Ascending aorta (tissue), 2 donors: ENCODE measurements at places on chromosomes 2 and 18.

DNA sequence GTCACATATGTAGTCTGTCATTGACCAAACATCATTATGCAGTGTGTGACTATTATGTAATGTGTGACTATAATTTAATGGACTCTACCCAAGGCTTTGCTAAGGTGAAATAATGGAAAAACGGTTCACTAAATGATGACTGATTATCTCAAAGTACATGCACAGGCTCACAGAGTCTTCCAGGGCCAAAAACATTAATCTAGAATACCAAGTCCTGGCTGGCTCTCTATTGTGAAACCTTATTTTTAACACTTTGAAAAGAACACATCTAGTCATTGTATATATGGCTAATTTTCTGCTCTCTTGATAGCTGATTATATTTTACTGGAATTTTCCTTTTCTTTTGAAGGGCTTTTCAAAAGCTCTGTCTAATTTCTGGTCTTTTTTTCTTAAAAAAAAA, 102.9 kb upstream of the THUMPD2 start:
- DNase-seq: no peak

- peak; percentile 68 for DNase-seq
Observed at GRCh38 chr18:63236406-63236805, 83.2 kb downstream of the BCL2 start.

DNA sequence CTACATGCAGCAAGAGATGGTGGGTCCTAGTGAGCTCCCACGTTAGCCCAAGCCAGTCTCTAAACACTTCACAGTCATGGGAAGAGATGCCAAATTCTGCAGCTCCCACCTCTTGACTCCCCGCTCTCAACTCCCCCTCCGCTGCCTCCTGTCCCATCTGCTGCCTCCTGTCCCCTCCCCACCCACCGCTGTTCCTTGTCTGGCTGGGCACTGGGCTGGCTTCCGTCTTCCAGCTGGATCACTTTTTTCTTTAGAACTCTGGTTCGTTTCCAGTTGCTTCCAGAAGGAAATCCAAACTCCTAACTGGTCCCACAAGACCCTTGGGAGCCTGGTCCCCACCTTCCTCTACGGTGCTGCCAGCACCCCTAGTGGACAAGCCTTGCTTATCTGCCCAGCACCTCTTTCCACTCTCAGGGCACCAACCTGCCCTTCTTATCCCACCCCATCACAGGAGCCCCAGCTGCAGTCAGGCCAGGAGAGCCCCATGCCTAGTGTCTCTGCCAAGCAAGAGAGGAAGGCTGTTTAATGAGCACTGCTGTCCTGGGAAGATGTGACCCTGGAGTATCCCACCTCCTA, 12.1 kb upstream of the TWIST2 start:
- no peak for DNase-seq

DNA sequence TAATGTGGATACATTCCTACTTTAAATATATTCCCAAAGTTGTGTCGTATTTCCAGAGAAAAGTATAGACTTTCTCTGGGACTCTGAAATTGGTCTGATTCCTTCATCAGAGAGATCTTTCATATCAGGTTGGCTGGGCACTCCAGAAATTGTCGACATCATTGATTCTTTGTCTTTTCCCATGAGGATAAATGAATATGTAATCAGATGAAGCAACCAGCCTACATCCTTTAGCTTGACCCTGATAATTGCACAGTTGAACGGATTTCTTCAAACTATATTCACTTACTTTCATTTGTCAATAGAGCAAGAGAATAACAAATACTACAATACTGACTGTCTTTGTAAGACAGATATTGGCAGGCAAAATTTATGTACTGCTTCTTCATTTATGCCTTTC, 680.2 kb upstream of the LRRTM4 start:
- DNase-seq: no peak

- DNase-seq: no peak
Observed at GRCh38 chr2:169073211-169073962, 4.0 kb downstream of the DHRS9 start.

- no peak for DNase-seq
Observed at GRCh38 chr2:45993476-45993991, 303.7 kb upstream of the EPAS1 start.

GRCh38 chr2:71777946-71778345, 324.6 kb downstream of the DYSF start:
- DNase-seq: no peak

DNA sequence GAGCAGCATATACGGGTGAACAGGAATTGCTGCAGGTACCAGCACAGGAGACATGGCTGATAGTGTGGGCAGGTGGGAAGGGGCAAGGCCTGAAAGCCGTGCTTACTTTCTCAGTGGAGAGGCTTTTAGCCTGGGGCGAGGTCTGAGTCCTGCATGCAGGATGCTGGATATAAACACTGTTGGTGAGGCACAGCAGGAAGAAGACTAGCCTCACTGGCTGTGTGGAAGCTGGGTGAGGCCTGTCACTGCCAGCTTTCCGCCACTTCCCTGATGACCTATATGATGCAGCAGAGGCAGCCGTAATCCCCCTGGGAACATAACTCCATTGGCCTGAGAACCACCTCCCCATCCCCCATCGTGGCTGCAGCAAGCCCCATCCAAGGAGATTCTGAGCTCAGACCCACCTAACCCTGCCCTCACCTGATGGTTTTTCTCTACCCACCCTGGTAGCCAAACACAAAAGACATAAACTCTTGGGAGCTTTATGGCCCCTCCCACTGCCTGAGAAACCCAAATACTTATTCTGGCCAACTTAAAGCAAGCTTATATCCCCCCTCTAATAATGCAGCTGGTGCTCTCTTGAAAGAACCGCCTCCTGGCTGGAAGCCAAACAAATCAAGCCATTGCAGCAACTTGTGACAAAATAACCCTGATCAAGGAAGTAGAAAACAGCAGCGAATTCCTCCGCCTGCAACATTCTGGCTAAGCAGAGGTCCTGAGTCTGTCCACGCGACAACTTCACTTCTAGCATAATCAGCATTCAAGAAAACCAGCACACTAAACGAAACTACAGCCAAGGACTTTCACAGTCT, 54.6 kb upstream of the DSC1 start:
- no peak for DNase-seq

GRCh38 chr2:165157160-165157559, 46.7 kb downstream of the SCN3A start:
- no peak for DNase-seq

DNA sequence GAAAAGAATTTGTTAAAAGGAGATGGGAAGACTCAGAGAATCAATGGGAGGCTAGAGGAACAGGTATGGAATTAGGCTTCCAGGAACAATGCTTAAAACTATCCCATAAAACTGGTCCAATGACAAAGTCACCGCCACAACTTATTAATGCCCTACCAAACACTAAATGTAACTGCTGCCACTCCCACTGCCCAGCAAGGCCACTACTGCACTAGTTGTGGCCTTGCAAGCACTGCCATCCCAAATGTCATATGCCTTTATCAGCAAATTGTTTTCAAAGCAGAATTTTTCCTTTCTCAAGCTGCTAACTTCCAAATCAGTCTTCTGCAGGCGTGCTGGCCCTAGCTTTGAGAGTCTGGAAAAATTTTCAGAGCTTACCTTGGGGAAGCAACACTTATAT, 14.5 kb upstream of the C2orf69 start:
- DNase-seq: no peak

DNA sequence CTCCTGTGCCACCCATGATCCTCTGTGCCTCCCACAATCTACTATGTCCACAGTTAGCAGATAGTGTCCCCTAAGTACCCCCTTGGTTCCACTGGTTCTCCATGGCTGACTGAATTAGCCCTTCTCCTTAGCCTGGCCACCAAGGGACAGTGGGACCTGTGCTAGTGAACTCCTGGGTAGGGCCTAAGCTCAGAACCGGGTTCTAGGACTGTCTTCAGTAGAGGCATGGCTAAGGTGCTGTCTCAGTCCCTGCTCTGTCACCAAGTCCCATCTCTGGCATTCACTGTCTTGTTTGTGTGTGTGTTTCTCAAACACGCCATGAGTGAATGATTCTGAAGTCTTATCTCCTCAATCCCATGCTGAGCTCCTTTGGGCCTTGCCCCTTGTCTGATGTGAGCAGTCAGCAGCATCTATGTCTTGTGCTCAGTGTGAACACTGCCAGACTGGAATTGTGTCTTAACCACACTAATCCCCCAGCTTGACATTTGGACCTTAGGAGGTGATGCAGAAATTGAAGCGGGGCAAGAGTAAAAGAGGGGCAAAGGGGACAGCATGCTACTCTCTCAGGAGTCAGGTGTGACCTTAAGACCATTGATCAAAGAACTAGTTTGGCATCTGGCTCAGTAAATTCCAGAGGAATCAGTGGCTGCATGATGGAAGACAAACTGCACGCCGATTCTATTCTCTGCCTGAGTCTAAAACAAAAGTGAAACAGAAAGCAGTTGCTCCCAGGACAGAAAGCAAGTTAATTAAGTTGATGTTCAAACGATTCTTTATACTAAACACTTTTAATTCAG, 190.5 kb downstream of the ALPK2 start:
- DNase-seq: no peak

DNA sequence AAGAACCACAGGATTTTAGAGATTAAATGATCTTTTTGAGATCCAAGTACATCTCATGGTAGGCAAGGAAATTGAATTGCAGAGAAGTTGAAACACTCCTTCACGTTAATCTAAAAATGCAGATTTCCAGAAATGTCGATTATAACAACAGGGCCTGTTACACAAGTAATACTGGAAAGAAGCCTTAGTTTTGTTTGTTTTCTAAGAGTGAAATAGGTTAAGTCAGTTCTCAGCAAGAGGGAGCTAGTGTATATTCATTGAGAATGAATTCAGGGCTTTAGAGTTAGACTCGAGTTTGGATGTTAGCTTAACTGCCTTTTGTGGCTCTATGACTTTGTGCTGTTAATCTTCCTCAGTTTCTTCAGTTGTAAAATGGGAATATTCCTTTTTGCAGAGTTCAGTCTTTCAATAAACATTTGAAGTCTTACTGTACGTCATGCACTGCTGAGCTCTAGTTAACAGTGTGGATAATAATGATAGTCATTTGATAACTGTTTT, 926 bp downstream of the NDUFV2 start:
- DNase-seq: no peak

DNA sequence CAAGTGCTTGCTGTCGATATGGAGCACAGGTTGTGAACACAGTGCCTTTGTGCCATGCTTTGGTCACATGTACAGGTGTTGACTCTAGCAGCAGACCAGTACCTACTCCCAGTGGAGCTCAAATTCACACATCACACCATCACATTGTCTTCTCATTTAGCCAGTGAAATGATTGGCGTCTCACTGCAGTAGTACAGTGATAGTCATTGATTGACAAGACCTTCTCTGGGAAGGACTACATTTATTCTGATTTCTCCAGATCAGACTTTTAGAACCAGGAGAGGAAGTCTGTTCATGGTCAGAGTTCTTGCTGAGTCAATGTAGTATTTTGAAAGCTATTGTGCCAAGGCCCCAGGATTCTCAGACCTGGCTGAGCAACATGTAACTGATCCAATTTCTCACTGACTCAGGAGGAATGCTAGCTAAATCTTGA, 75.2 kb downstream of the FMNL2 start:
- DNase-seq: no peak

DNA sequence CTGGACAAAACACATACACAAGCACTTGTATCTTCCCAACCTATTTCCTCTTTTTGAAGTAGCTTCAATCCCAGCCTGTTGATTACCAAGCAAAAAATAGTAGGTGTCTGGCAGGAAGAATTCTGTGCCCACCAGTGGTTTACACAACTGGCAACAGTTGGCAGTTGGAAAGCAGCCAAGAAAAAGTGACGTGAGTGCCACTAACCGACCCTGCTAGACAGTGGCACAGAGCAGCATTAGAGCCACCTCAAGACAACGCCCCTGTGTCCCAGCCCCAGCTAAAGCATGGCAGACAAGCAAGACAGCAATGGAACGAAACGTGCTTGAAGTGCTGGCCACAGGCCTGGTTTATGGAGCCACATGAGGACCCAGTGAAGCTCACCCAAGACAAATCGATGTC, 379.6 kb downstream of the FBXO15 start:
- no peak for DNase-seq

DNA sequence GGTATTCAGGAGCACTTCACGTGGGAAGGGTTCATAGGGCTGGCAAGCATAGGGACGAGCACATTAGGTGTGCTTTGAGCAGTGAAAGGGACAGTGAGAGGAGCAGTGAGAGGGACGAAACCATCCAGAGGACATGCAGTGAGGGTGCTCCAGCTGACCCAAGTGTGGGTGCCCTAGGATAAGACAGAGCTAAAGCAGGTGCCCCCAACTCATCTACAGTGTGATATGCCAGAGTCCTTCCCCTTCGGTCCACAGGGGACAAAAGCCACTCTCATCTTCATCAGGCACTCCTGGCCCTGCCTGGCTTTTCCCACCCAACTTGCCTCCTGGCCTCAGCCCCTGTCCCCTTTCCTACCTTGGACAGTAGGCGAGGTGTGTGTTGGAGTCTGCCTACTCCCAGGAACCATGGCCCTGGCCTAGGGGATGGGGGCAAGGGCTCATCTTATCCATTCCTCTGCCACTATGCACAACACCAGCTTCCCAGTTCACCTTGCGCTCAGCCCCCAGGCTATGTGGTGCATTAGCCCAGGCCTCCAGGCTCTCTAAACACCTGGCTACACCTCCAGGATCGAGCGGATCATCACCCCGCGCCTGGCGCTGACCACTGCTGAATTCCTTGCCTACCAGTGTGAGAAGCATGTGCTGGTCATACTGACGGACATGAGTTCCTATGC, 16.1 kb upstream of the ANKRD53 start:
- DNase-seq: peak; percentile 50

DNA sequence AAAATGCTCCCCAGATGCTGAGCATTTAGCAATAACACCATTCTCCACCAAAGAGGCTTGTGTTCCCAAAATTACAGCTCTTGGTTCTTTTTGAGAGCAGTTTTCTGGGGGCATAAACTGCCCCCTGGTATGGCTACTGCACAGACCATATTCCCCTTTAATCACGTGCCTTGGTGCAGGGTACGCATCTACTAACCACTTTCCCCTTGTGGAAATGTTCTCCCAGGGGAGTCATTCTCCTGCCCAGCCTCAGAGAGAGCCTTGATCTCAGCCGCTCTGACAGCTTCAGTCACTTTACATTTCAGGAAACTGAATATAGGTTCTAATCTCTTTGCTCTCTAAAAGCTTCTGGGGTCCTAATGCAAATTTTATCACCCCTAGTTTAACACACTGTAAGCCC, 44.7 kb upstream of the EML6 start:
- DNase-seq: no peak

GRCh38 chr2:63581298-63581961, 6.8 kb downstream of the WDPCP start:
- DNase-seq: no peak

DNA sequence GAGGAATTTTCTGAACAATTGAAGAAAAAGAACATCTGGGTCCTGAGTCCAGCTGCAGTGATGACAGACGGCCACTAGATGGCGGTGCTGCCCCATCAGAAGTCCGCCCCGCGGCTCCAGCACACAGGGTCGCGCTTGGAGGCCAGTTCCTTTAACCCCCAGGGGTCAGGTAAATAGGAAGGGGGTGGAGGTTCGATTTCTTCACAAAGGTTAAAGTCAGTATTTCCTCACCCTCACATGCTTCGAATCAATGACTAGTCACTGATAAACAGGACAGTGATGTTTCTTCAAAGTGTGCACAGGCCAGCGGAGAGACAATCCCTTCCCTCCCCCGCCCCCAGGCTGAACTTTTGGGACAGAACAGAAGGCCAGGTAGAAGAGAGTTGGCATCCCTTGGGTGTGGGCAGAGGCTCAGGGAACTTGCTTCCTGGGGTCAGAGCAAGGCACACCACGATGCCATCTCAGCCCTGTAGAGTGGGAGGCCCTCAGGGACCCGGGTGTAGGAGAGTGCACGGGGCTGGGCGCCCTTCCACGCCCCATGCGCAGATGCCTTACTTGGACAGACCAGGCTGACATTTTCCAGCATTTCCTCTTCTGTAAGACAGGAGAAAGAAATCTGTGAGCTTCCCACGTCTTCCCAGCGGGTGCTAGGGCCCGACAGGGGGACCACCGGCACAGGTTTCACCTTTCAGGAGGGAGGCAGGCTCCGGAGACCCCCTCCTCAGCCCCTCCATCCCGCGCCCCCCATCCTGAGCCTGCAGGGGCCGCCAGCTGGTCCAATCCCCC, 722 bp downstream of the APOB start:
- no peak for DNase-seq
